ENCODE measurements at places on chromosomes 5 and 9.

GRCh38 chr5:100539519-100539918 is 4.3 kb downstream of the FAM174A start:
- DNase-seq, result no peak

- no peak for DNase-seq
Observed at GRCh38 chr5:100694100-100694499, 158.9 kb downstream of the FAM174A start.

- no peak for DNase-seq
Observed at GRCh38 chr5:71932131-71932654, 175.1 kb upstream of the MAP1B start.

DNA sequence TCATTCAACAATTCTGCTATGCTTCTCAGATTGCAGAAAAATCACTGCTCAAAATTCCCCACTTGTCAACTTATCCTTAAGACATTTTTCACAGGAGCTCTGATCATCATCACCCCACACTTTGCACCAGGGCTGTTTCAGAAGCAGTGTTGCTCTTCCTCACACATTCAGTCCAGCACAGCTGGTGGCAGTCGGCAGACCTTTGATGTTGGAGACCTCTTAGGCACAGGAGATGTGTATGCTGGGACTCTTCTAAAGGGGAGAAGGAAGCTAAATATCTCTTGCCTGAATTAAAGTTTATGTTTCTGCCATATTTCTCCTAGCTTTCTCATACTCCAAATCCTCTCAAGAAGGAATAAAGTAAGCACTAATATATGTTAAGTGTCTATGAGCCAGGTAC is 44.8 kb upstream of the SSBP2 start:
- no peak for DNase-seq

GRCh38 chr5:127412698-127413097 is 104.7 kb upstream of the PRRC1 start:
- DNase-seq, result no peak

DNA sequence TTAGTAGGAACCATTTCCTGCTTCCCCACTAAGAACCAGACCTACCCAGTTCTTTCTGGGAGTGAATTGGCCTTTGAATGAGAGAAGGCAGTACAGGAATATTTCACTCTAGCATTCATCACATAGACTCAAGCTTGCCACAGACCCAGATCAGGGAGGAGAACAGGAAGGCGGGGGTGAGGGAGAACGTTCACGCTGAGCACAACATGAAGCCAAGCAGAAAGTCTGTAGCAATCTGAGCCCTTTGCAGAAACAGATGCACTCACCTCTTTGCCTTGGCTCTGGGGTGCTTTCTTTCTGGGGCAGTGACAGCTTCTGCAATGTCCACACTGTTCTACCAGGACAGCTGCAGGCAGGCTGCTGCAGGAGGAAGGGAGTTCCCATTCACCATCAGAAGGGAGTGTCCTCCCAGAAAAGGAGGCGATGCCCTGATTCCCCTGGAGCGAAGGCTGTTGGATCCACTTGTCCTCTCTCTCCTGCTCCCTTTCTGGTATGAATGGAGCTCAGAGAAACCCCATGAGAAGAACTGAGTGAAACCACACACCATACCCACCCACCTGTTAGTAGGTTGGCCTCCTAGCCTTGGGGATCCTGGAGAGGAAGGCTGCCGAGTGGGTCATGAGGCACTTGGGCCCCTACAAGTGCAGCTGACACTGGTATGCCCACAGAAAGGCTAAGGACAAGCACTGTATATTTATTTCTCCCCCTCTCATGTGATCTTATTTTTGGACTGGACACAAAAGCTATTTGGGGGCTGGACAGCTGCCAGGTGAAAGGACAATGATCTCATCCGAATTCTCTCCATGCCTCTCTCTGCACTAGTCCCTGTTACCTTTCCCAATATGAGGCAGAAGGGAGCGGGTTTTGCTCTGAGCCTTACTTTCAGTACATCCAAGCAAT is 11.7 kb upstream of the FGF1 start:
- DNase-seq, result peak; percentile 15

GRCh38 chr9:18371621-18372020 is 102.3 kb upstream of the ADAMTSL1 start:
- no peak for DNase-seq

DNA sequence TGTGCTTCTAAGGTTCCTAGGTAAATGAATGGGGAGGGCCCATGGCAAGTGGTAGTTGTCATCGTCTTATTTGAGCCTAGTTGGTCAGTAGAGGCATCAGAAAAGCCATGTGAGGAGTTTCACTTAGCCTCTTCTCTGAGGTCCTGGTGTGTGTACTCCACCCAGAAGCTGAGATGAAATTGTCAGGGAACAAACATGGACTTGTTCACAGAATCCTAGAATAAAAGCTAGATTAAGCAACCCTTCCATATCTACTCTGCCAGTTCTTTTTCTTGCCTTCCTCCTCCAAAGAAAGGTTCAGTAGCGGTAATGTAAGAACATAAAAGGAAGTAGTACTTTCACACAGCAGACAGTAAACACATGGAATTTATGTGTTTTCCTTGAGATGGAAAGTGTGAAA is 70.4 kb downstream of the ARHGAP26 start:
- no peak for DNase-seq

DNA sequence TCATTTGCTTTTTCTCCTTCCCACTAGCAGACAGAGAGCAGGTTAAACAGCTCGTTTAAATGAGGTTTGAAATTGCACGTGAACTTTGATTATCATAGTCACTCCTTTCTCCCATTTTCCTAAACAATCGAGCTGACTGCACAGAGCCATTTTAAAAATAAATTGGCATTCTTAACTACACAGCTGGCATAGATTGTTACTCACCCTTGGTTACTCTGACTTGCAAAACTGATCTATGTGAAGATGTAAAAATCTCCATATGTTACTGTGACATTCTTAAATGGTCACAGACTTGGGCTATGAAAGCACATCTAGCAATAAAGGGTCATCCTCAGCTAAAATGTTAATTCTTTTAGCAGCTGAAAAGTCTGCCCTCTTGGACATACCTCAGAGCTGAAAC is 368.5 kb downstream of the DTWD2 start:
- DNase-seq, result no peak

DNA sequence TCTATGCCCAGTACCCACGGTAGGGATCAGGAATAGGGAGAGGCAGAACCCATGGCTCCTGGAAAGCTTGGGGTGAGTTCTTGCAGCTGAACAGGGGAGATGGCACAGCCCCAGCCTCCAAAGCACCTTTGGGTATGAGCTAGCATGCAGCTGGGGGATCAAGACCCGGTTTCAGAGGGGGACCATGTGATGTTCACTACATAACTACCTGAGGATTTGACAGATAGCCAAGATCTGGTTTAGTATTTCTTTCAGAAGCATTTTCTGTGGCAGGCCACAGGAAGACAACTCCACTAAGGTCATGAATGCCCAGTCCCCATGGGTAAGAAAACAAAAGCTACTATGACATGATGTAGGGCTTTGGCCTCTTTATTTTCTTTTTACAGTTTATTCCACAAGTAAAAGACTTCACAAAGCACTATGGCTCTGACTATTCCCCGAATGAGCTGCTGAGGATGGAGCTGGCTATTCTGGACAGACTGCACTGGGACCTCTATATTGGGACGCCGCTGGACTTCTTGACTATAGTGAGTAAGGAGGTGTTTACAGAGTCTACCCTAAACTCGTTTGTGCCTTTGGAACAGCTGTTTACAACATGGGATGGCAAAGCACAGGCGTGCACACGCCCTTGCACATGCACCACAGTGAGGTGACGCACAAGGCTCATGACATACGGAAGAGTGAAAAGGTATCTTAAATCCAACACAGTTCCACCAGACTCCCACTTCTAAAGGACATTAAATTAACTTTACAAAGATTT is 3.4 kb downstream of the CCNI2 start:
- DNase-seq, result no peak

- DNase-seq, result no peak
Observed at GRCh38 chr9:109953813-109954497, 174.0 kb downstream of the PALM2AKAP2 start.

GRCh38 chr9:134552349-134552990 is 89.1 kb upstream of the COL5A1 start:
- DNase-seq, result no peak

DNA sequence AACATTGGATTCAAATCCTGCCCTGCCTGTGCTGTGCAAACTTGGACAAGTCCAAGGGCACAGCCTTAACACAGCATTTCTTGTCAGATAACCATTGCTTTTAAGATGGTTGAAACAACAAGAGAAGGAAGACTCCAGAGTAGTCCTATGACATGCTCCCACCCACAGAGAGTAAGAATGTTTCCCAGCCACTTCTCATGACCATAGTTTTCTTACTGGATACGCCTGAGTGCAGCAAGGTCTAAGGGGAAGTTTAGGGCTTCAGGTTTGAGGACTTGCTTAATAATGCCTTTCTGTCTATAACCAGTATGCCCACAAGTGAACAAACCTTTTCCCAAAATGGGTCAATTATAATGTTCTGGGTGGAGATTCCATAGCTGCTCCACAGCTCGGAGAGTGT is 126.4 kb downstream of the SLF1 start:
- DNase-seq, result no peak

DNA sequence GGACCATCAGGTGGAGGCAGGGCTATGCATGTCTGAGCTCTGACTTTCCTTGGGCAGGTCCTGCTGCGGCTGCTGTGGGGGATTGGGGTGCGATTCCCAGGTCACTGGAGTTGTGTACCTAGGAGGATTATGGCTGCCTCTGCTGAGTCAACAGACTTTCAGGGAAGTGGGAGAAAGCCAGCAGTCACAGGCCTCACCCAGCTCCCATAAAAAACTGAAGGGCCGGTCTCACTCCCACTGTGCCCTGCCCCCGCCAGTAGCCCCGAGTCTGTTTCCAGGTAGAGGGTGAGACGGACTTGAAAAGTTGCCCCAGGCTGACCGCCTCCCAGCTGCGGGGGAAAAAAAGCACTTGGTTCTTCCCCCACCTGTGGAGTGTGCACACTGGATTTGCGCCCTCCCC is 76.7 kb downstream of the FAM170A start:
- DNase-seq, result no peak

Data from NCI-H774 (cell line).